Central memory CD4-positive, alpha-beta T cell (primary cell): ENCODE measurements at places on chromosomes 2 and 18.

GRCh38 chr2:181457741-181458425 lies 697 bp downstream of the ITGA4 start:
- peak; percentile 28 for DNase-seq

- no peak for DNase-seq
Measured at GRCh38 chr18:74862094-74862493, 264.4 kb downstream of the ZNF407 start.

DNA sequence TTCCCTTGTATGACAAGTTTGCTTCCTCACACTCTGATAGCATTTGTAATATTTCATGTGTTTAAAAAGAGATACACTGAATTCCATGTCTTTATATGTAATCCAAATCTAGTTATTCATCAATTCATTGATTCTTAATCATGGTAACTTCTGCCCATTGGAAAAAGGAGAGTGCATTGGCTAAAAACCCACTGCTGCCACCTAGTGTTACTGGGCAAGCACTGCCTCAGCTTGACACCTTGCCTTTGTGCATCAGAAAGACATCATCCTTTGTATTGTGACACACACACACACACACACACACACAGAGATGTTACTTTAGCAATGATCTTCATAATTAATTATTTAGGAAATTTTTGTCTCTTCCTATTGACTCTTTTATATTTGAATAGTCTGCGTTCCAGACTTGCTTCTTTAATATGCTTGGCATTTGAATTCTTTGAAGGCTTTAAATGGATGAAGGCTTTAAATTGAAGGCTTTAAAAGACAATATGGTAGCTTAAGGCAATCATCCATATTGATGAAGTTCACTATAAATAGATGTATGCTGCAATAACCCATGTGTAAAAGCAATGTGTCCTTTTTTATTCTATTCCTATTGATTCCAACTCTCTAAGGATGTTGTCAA lies 414.2 kb upstream of the CHST9 start:
- DNase-seq: no peak

- no peak for DNase-seq
Measured at GRCh38 chr2:36497570-36498163, 100.3 kb downstream of the FEZ2 start.
